ENCODE measurements at places on chromosomes 2 and 18.

GRCh38 chr2:17184512-17184911, 333.7 kb downstream of the RAD51AP2 start:
- no peak for DNase-seq

DNA sequence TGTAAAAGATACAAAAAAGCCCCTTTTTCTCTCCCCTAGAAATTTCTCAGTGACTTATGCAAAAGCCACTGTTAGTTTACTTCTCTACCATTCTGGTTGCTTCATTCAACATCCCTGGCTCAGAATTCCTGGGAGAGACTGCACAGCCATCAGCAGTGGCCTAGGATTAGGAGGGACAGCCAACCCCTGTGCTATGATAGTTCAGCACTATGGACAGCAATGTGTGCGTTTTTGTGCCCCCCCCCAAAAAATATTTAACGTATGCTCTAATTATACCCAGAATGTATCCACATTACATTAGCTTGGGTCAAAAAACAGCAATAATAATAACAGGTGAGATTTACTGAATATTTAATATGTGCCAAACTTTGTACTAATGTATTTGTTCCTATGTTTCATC, 29.0 kb downstream of the OSR1 start:
- DNase-seq, result no peak

- DNase-seq, result no peak
These were observed 114.3 kb downstream of the FIGN start for GRCh38 chr2:163621445-163622004.

GRCh38 chr2:142952793-142953494, 75.5 kb downstream of the KYNU start:
- no peak for DNase-seq

- DNase-seq, result peak; percentile 72
These were observed 60.7 kb downstream of the TNS1 start for GRCh38 chr2:217941886-217942728.

- DNase-seq, result no peak
These were observed 1582.2 kb upstream of the NXPH2 start for GRCh38 chr2:140362361-140362760.

DNA sequence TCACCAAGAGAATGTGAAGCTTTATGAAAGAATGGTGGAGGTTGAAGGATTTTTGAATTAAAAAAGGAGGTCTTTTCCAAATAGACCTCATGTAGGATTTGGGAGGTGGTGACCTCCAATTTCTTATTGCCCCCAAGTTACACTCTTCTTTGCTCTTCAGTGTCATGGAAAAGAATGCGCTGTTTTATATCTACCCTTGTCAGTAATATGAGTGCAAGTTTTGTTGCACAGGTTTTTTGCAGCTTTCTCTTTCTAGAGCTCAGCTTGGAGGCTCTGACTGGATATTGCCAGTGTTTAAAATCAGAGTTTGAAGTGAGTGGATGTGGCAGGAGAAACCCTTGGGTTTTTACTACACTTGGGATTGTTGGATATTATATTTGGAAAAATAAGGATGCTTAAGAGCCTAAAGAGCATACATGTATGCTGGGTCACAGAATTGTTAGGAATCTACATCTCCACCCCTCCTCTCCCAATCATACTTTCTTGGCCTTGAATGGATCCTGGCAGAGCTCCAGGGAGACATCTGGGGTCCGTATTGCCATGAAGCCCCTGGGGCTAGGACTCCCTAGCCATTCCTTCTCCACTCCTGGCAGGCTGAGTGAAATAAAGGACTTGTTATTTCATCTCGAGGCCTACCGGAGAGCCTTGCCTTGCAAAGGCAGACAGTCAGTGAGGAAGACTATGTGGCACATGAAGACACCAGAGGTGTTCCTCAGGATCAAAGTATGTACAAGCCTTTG, 43.8 kb downstream of the APOB start:
- DNase-seq, result no peak

DNA sequence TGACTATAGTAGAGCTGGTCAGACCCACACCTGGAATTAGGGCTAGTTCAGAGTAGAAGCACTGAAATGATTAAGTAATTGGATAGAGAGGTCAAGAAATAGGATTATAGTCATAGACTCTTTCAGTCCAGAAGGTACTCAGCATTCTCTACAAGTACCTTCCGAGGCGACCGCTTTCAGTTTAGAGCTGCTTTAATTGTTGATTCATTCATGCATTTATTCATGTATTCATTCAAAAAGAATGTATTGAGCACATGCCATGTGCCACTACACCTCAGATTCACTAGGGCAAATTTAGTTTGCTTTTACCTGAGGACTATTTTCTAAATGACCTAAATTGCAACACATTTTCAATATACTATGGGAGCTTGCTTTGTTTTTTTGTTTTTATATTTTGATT, 48.7 kb downstream of the CRIM1 start:
- no peak for DNase-seq

DNA sequence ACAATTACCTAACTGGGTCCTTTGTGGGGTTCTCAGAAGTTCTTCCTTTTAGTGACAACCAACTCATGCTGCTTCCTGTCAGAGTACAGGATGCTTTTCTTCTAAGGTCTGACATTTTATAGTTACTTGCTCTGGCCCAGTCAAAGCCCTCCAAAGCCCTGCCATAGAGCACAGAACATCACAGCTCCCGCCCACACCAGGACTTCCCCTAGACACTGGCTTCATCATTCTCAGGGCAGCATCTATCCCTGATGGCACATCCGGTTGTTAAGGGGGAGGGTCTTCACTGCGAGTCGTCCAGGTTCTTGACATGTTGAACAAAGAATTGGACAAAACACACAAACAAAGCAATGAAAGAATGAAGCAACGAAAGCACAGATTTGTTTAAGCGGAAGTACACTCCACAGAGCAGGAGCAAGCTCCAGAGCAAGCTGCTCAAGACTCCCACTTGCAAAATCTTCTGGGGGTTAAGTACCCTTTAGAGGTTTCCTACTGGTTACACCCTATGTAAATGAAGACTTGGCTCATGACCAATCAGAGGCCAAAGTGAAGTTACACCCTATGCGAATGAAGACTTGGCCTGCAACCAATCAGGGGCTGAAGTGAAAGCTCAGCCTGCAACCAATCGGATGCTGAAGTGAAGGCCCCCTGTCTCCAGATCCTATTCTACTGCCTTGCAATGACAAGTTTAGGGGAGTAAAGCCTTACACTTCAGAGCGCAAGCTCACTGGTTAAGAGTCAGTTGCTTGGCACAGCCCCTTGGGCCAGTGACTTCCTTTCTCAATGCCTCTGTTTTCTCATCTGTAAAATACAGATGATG, 79.0 kb downstream of the HDAC4 start:
- peak; percentile 64 for DNase-seq

DNA sequence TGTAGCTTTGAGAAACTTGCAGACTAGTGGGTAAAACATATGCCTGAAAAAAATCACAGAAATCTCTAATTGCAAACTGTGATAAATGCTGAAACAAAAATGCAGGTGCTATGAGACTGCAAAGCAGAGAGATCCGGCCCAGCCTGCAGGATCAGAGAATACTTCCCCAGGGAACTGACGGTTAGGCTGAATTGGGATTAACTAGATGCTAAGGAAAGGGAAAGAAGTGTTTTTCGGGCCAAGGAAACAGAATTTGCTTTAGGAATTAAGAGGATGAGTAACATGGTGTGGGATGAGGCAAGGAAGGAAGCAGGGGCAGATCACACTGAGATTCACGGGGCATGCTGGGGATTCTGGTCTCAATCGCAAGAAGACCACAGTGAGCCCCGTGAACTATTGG, 71.5 kb downstream of the OSBPL6 start:
- DNase-seq, result no peak

GRCh38 chr2:56182420-56182819, 1.4 kb upstream of the CCDC85A start:
- DNase-seq, result no peak

GRCh38 chr2:226725126-226725860, 74.3 kb downstream of the IRS1 start:
- DNase-seq, result no peak

GRCh38 chr2:186036862-186037449, 298.4 kb downstream of the FSIP2 start:
- DNase-seq, result no peak

DNA sequence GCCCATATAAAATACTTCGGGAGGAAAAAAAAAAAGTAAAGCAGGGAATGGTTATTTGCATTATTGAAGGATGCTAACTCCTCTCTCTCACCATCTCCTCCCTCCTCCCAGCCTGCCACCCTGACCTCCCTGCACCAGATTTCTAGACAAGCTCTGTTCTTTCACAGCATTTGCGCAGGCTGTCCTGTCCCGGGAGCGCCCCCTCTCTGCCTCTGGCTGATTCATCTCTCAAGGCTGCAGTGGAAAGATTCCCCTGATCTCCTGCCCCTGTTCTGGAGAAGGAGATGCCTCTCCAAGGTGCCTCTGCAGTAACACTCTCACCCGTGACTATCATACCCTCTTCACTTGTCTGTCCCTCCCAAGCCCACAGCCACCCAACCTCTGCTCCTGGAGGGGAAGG, 38.5 kb downstream of the COL4A4 start:
- DNase-seq, result no peak

- DNase-seq, result no peak
These were observed 451.0 kb downstream of the RNF144A start for GRCh38 chr2:7368211-7368610.

DNA sequence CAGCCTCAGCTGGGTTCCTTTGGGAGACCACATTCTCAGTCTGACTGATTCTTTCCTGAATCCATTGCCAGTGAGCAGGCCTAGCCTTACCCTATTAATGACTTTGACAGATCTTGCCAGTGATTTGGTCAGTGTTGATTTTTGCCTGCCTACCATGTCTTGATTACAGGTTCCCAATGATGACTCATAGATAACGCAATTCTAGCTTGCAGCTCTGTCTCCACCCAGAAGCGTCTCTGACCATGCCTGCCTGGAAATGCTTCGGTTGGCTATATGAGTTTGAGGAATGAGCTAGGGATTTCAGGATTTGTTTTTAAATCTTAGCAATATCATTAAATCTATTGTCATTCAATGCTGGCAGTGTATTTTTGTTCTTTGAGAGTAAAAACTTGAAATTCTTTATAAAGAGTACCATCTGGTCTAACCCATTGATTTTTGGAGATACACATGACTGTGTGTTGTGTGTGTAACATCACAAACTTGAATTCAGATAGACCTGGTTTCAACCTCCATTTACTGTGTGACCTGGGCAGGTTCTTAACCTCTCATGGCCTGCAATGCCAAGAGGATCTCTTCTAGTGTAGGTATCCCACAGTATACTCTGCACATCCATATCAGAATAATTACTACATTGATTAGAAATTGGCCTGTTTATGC, 57.0 kb downstream of the CCDC150 start:
- DNase-seq, result no peak

DNA sequence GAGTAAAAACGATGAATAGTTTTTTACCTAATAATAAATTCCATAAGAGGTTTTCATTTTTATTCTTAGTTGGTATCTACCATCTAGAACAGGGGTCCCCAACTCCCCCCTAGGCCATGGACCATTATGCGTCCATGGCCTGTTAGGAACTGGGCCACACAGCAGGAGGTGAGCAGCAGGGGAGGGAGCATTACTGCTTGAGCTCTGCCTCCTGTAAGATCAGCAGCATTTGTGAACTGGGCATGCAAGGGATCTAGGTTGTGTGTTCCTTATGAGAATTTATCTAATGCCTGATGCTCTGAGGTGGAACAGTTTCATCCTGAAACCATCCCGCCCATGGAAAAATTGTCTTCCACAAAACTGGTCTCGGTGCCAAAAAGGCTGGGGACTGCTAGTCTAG, 5.9 kb downstream of the TIA1 start:
- no peak for DNase-seq

All from spleen (tissue), 13 donors.